ENCODE measurements at places on chromosomes 3 and 15.

- no peaks in the 10 kb centered on the region for H3K4me1 ChIP-seq
- no peaks in the 10 kb centered on the region for H3K27me3 ChIP-seq
- no peak overlapping the region for H3K4me3 ChIP-seq
- no peak overlapping the region for H3K27ac ChIP-seq
- DNase-seq, result no peak
- no peaks in the 10 kb centered on the region for H3K36me3 ChIP-seq
Observed at GRCh38 chr15:54560417-54560816, 582.2 kb downstream of the UNC13C start.

GRCh38 chr3:120982608-120983320 lies 74.8 kb downstream of the STXBP5L start:
- H3K4me3 ChIP-seq, result no peak overlapping the region
- H3K27ac ChIP-seq, result no peak overlapping the region
- no peaks in the 10 kb centered on the region for H3K27me3 ChIP-seq
- no peak for DNase-seq
- H3K36me3 ChIP-seq, result no peaks in the 10 kb centered on the region

GRCh38 chr3:143241481-143241951 lies 121.9 kb downstream of the CHST2 start:
- H3K27me3 ChIP-seq, result no peaks in the 10 kb centered on the region
- DNase-seq, result no peak
- H3K4me1 ChIP-seq, result no peaks in the 10 kb centered on the region

- no peaks in the 10 kb centered on the region for H3K36me3 ChIP-seq
- no peak for DNase-seq
- no peak overlapping the region for H3K4me3 ChIP-seq
- H3K4me1 ChIP-seq, result no peaks in the 10 kb centered on the region
Observed at GRCh38 chr3:169390271-169390670, 273.2 kb downstream of the MECOM start.

DNA sequence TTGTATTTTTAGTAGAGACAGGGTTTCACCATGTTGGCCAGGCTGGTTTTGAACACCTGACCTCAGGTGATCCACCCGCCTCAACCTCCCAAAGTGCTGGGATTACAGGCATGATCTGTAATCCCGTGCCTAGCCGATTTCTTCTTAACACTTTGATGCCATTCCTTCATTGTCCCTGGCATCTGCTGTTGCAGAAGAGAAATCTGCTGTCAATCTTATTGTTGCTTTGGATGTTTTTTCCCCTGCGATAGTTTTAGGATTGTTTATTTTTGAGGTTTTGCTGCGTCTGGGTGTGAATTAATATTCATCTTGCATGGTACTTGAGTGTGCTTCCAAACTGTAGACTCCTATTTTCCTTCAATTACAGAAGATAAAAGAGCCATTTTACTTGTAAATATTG lies 99.4 kb upstream of the ADAMTSL3 start:
- H3K36me3 ChIP-seq, result no peaks in the 10 kb centered on the region
- no peak overlapping the region for H3K4me3 ChIP-seq
- H3K4me1 ChIP-seq, result no peaks in the 10 kb centered on the region
- no peak for DNase-seq
- H3K27me3 ChIP-seq, result no peaks in the 10 kb centered on the region
- no peak overlapping the region for H3K27ac ChIP-seq

- no peak overlapping the region for H3K27ac ChIP-seq
- no peaks in the 10 kb centered on the region for H3K4me1 ChIP-seq
- no peak for DNase-seq
- no peaks in the 10 kb centered on the region for H3K36me3 ChIP-seq
- H3K4me3 ChIP-seq, result no peak overlapping the region
Observed at GRCh38 chr3:105394177-105394576, 27.5 kb downstream of the ALCAM start.

Measured in effector memory CD4-positive, alpha-beta T cell (primary cell).